Bronchial epithelial cell (primary cell): ENCODE measurements at places on chromosomes 7 and 10. TPM values are rescaled to one million over a fixed set of nuclear protein-coding genes. Genes with fewer than 3 reads are reported as not detected.

The VWDE gene
- total RNA-seq: 1.1 and 3.6 TPM in 2 replicates

The COL13A1 gene
- under 0.01 TPM in 1 of 2 replicates, not detected in the other for total RNA-seq

The VSTM2A gene
- total RNA-seq: not detected in 2 replicates

The IGF2BP3 gene
- total RNA-seq: 4.6 and 12.4 TPM in 2 replicates

The MSS51 gene
- total RNA-seq: 0.90 and 1.1 TPM in 2 replicates

The PRKCQ gene
- total RNA-seq: 1.7 and 2.1 TPM in 2 replicates

The CRYGN gene
- total RNA-seq: not detected in 2 replicates

The FEZF1 gene
- total RNA-seq: not detected in 2 replicates

The NPTX2 gene
- under 0.01 and 0.13 TPM in 2 replicates for total RNA-seq

The C10orf105 gene
- not detected in 2 replicates for total RNA-seq

The NEUROG3 gene
- not detected in 2 replicates for total RNA-seq

The MUC12 gene
- total RNA-seq: under 0.01 TPM in 2 replicates

The ANXA11 gene
- total RNA-seq: 22.1 and 31.7 TPM in 2 replicates

The PNLIPRP2 gene
- total RNA-seq: not detected in 2 replicates

The HOXA3 gene
- total RNA-seq: not detected in 2 replicates

The CALCR gene
- total RNA-seq: not detected in 2 replicates

The FRMPD2 gene
- under 0.01 and 0.13 TPM in 2 replicates for total RNA-seq

The CTAGE6 gene
- total RNA-seq: 0.13 and 0.26 TPM in 2 replicates

The PAXIP1 gene
- 5.0 and 5.6 TPM in 2 replicates for total RNA-seq

The VGF gene
- not detected in 2 replicates for total RNA-seq

The IFIT1 gene
- 0.26 TPM in 2 replicates for total RNA-seq

The TDRD1 gene
- total RNA-seq: 1.8 and 2.1 TPM in 2 replicates

The PDZD7 gene
- total RNA-seq: 0.13 and 0.26 TPM in 2 replicates

The GPR15LG gene
- total RNA-seq: 0.53 and 2.6 TPM in 2 replicates

The SFTPA1 gene
- total RNA-seq: not detected in 2 replicates

The FAM25A gene
- 4.7 and 30.6 TPM in 2 replicates for total RNA-seq

The SPDYE9 gene
- not detected in 2 replicates for total RNA-seq

The TMEM178B gene
- under 0.01 TPM in 2 replicates for total RNA-seq

The CNPY1 gene
- not detected in 2 replicates for total RNA-seq

The CTAGE15 gene
- total RNA-seq: 1.4 TPM in 1 of 2 replicates, not detected in the other

The OPN4 gene
- not detected in 2 replicates for total RNA-seq

The ELN gene
- total RNA-seq: under 0.01 TPM in 2 replicates

The CYP17A1 gene
- total RNA-seq: not detected in 2 replicates

The ABHD11 gene
- total RNA-seq: 6.5 and 7.1 TPM in 2 replicates

The SYCE1 gene
- not detected in 2 replicates for total RNA-seq

The STMP1 gene
- 7.4 and 11.5 TPM in 2 replicates for total RNA-seq

The SAMD8 gene
- total RNA-seq: 25.5 and 36.0 TPM in 2 replicates

The WNT8B gene
- total RNA-seq: not detected in 2 replicates

The SLC16A9 gene
- 2.9 and 7.8 TPM in 2 replicates for total RNA-seq

The MACROH2A2 gene
- 11.3 and 11.5 TPM in 2 replicates for total RNA-seq

The TET1 gene
- total RNA-seq: under 0.01 TPM in 2 replicates

The PNLIPRP3 gene
- total RNA-seq: 53.2 and 67.8 TPM in 2 replicates

The HTR7 gene
- total RNA-seq: 15.5 and 16.3 TPM in 2 replicates

The WDR91 gene
- total RNA-seq: 4.7 and 6.9 TPM in 2 replicates

The GPR158 gene
- total RNA-seq: under 0.01 TPM in 1 of 2 replicates, not detected in the other

The ARHGEF35 gene
- total RNA-seq: 25.8 and 30.3 TPM in 2 replicates

The ZNF488 gene
- under 0.01 and 0.13 TPM in 2 replicates for total RNA-seq
